Occipital lobe (tissue), 3 donors: ENCODE measurements at places on chromosomes 2 and 18.

DNA sequence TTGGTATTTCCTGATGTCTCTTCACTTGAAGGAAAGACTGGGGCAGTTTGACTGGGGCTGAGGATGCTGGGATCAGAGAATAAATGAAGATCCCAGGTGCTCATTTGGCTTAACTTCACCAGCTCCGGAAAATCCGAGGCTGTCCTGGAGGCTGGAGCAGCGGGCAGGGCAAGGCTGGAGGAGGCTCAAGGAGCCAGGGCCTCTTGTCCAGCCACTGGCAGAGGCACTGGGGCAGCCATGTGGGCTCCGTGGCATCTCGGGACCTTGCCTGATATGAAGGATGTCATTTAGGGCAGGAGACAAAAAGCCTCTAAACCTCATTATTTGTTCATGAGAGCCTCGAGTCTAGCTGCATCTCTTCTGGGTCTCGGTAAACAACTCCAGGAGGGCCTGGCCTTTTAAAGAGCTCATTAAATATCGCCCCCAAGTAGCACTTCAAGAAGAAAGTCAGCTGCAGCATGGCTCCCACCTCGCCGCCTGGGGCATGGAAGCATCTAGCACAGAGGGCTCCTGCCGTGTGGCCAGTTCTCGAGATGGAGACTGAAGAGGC, 13.5 kb upstream of the GPR55 start:
- no peak for DNase-seq

DNA sequence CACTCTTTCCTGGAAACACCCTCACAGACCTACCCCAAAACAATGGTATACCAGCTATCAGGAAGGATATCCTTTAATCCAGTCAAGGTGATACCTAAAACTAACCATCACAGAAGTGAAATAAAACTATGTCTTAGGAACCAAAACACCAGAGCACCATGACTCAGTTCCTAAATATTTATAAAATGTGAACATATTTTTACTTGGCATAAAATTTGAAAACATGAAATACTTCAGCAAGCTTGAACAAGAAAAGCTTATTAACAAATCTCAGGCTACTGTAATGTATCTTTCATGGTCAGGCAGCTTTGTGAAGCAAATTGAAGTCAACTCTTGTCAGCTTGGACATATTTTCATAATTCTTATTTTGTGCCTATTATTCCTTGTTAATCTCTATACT, 440.8 kb upstream of the CDH20 start:
- DNase-seq = no peak

DNA sequence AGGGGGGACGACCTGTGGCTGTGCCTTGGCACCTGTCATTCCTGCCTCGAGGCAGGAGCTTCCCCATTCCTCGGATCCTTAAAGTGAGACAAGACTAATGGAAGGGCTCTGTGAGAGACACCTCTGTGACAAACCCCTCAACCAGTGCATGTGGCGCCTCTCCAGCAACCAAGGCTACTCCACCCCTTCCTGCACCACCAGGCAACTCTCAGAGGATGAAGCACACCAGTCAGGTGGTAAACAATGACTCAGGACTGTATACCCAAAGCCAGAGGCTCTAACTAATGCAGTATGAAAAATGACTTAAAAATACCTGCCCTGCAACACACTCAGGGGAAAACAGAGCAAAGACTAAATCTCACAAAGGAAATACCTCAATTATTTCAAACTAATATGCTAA, 136.9 kb downstream of the UXS1 start:
- DNase-seq = no peak

GRCh38 chr18:1013951-1014350, 109.3 kb downstream of the ADCYAP1 start:
- DNase-seq = no peak

GRCh38 chr2:152925547-152926448, 207.4 kb downstream of the ARL6IP6 start:
- peak; percentile 12 for DNase-seq

DNA sequence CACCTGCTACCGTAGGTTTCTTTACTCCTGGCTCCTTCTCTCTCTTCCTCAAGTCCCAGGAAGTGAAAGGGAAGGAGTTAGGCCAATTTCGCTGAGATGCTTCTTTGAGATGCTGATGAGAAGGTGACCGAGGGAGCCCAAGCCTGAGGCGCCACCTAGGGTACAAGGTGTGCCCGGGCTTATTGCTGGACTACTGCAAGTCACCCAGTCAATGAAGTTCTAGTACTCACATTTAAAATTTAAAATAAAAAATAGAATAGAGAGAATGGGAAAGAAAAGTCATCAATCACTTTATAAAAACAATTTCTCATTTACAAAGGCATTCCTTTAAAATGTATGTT, 45.3 kb downstream of the ACAA2 start:
- no peak for DNase-seq

GRCh38 chr2:176164611-176165369, 7.7 kb downstream of the HOXD3 start:
- DNase-seq = no peak

GRCh38 chr2:96201338-96201737, 7.3 kb downstream of the STARD7 start:
- no peak for DNase-seq

GRCh38 chr2:142951190-142952007, 73.9 kb downstream of the KYNU start:
- no peak for DNase-seq

DNA sequence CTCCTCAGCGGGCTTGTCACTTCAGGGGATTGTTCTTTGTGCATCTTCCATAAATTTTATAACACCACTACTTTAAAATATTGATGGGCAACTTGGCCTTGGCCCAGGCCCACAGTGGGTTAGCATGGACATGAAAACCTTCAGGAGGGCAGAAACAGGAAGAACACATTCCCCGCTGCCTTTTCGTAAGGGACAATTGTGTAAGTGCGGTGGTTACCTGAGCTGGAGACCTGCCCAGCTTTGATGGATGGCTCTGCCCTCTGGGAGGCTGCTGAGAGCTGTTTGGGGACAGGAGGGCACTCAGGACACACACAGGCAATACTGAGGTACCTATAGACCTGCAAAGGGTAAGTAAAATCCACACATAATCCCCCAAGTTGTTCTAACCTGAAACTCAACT, 46.8 kb downstream of the FECH start:
- no peak for DNase-seq

DNA sequence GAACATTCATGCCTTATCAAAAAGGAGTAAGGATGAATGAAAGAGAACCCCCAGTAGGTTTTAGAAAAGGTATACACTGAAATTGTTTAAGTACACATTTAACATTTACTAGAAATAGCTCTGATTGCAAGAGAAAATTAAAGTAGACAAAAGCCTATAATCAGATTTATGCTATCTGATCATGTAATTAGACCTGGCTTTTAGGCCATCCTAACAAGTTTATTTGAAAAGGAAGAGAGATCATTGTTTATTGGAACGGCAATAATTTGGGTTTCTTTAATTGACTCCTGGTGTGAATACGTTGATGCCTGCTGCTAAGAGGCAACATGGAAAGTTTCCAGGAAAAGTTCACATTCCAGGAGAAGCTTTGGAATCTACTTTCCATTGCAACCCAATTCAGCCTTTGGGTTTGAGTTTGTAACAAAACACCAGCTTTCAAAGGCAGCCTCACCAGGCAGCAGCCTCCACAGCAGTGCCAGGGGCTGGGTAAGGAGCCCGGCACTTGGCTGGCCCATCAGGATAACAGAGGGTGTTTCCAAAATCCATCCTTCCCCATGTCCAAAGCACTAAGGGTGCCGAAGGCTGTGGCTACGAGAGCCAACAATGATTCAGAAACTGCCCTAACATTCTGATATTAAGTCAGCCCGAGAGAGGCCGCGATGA, 18.0 kb downstream of the FZD7 start:
- DNase-seq = no peak

GRCh38 chr2:18704276-18704675, 114.9 kb upstream of the NT5C1B start:
- no peak for DNase-seq

- no peak for DNase-seq
These were observed 36.0 kb upstream of the CDC42EP3 start for GRCh38 chr2:37707393-37707792.

DNA sequence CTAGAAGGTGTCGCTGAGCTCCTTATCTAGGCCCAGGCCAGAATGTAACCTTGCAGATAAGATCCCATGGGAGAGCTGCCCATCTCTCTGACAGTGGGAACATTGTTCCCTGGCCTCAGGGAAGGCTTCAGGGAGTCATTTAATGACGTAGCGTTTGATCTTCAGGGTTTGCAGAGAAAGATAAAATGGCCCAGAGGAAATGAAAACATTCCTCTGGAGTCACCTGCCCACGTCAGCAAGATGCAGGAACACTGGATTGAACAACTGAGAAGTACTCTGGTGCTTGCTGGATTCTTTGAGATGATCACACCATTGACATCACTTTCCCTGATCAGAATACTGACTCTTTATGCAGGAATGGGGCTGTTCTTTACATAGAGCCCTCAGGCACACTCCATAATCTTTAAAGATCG, 51.6 kb downstream of the MAPK4 start:
- no peak for DNase-seq

GRCh38 chr18:22110461-22110924, 58.9 kb upstream of the GATA6 start:
- no peak for DNase-seq

GRCh38 chr2:205655779-205656456, 26.4 kb upstream of the NRP2 start:
- no peak for DNase-seq

DNA sequence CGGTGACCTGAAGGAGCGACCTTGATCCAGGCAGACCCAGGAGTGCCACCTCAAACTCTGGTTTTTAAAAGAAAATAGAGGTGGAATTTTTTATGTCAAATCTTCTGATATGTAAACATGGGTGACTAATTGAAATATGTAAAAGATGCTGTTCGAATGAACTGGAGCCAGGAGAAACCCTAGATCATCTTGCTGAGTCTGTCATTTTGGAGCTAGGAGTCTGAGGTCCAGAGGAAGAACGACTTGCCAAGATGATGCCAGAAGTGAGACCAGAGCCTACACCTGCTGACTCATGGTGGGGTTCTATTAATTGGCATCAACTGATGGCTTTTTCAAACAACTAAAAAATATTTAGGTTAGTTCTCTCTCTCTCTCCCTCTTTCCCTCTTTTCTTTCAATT, 74.1 kb downstream of the ACAA2 start:
- no peak for DNase-seq

GRCh38 chr2:69677914-69678313, 34.4 kb upstream of the AAK1 start:
- DNase-seq = no peak

DNA sequence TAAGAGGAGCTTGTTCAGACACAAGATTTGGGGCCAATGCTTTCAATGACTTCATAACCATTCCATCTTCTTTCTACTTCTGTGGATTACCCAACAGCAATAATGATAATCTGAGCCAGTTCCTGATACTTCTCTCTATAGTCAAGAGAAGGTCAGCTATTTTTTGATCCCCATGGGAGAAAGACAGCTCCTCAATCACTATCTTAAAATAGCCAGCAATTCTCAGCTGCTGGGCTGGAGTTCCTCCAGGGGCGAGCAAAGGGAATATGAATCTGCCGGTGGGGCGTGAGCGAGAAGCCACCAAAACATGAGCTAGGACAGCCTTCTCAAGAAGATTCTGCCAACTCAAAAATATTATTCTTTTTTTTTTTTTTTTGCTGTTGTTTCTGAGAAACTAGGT, at the start of gene TMEM182:
Gene TMEM182 (plus strand): TSS at position 269 of the 400 bp plus-strand sequence. CDS start 187 bp downstream, outside the sequence.
- no peak for DNase-seq

DNA sequence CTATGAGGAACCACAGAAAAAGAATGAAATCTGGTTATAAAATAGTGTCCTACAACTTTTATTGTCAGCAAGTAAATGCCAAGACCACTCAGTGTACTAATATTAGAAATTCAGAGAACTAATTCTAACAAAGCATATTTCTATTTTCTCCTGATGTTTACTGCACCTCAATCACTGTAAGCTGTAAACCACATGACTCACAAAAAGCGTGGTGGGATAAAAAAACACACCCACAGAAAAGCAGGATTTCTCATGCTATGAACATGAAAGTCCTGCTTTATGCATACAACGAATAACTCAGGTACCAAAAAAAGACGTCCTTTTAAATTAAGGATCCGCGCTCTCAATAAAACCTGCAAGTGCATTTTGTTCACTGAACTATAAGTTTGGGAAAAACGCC, 797 bp downstream of the TXNL4A start:
- no peak for DNase-seq

- DNase-seq = no peak
These were observed 3.7 kb upstream of the ZEB2 start for GRCh38 chr2:144523596-144524117.

GRCh38 chr2:28602751-28603639, 107.1 kb downstream of the PLB1 start:
- DNase-seq = no peak

DNA sequence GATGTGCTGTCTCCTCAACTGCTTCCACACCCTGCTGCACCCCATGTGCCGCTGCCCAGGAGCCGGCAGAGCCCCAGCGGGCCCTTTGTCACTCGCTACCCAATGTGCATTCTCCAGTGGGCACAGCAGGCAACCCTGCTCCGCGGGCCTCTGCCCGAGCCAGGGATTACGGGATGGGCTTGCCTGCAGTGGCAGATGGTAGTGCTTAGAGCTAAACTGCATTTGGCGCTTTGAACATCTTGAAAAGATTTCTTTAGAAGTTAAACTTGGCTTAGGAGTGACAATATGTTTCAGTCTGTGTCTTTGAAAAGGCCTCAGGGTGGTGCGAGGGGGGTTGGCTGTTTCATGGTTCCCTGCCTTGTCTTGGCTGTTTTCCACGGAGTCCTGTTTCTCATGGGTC, 84.0 kb upstream of the BOD1L2 start:
- DNase-seq = no peak

- DNase-seq = peak; percentile 41
These were observed 428 bp downstream of the TCF4 start for GRCh38 chr18:55587418-55588110.

- DNase-seq = no peak
These were observed 100.1 kb downstream of the MYOM1 start for GRCh38 chr18:3119401-3120341.

GRCh38 chr2:226767056-226767813, 32.4 kb downstream of the IRS1 start:
- no peak for DNase-seq

DNA sequence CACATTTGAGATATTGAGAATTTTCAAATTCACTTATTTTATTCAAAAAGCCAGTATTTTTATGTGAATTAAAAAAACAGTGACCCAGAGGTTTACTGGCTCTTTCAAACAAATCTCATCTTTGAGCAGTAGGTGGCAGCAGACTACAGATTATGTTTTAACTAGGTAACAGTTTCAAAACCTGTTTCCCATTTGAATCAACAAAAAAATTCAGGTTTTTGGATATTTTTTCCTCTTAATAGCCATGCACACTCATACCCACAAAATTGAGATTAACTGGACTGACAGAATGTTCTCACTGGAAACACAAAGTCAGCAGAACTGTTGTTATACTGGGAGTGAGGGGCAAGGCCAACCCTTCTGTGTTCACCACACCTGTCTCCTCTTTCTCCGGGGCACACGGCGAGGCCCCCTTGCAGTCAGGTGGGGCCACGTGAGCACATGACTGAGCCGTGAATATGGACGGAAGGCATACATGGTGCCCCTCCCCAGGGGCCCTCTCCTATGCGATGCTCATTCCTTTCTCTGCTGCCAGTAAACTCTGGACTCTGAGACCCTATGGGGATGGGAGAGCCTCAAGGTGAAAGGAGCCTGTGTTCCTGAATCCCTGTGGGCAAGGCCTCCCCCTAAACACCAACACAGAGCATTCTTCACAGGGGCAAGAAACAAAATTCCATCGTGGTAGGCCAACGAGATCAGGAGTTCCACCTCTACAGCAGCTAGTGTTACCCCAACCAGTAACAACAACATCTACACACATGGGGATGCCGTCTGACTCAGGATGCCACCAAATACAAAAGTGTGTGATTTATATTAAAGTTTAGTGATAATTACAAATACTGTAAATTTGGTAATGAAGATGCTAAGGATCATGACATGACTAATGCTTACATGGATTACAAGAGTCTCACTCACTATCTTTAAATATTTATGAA, 80.4 kb downstream of the LPIN2 start:
- no peak for DNase-seq
